ENCODE measurements at places on chromosomes 12 and 14.

DNA sequence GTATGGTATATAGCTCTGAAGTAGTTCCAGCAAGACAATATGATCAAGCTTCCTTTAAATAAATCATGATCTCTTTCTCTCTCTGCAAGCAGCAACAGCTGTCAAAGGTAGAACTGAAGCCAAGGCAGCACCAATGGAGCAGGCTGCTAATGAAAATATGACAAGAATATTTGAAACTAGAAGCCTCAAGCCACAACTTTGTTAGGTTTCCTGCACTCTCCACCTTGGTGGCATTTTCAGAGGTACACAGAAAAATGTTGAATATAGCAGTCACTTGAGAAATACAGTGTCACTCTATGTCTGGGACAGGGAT is 43.8 kb upstream of the PSMA6 start:
- DNase-seq, result no peak

GRCh38 chr12:132079200-132079599 is 64.9 kb downstream of the DDX51 start:
- no peak for DNase-seq

GRCh38 chr12:90982170-90982569 is 22.6 kb downstream of the EPYC start:
- no peak for DNase-seq

GRCh38 chr12:75834591-75834990 is 197.0 kb downstream of the PHLDA1 start:
- no peak for DNase-seq

- no peak for DNase-seq
Observed at GRCh38 chr14:69932391-69932790, 53.2 kb downstream of the SMOC1 start.

DNA sequence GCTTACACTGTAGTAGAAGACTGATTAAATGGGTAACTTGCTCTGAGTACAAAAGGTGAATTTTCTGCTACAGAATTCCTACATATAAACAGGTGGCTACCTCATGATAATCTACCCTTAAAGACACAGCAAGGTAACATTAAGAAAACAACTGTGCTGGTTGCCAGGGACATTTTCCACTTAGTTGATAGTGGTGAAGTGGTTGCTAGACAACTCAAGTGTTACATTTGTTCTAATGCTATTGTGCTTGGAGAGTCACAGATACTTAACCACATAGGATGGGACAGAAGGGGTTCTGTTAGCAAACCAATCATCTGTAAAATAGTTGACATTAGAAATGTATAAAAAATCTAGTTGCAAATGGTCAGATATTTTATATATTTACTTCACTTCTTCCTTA is 870.3 kb upstream of the SEL1L start:
- no peak for DNase-seq
